ENCODE measurements at places on chromosomes 2 and 18.

DNA sequence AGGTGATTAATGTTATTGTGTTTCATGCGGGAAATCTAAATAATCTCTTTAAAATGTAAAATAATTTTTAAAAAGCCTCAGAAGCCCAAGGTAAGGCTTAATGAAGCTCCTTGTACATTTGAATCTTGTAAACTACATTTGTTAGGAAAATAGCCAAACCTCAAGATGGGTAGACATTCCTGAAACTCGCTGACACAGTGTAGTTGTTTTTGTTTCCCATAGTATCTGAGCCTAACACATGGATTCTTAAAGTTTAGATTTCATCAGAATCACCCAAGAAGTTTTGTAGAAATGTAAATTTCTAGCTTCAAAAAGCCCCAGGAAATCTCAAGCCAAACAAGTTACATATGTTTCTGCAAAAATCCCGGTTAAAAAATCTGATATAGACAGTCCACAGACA lies 1221.1 kb upstream of the ACVR2A start:
- no peak for DNase-seq

GRCh38 chr2:64326578-64327050 lies 127.3 kb upstream of the LGALSL start:
- no peak for DNase-seq

DNA sequence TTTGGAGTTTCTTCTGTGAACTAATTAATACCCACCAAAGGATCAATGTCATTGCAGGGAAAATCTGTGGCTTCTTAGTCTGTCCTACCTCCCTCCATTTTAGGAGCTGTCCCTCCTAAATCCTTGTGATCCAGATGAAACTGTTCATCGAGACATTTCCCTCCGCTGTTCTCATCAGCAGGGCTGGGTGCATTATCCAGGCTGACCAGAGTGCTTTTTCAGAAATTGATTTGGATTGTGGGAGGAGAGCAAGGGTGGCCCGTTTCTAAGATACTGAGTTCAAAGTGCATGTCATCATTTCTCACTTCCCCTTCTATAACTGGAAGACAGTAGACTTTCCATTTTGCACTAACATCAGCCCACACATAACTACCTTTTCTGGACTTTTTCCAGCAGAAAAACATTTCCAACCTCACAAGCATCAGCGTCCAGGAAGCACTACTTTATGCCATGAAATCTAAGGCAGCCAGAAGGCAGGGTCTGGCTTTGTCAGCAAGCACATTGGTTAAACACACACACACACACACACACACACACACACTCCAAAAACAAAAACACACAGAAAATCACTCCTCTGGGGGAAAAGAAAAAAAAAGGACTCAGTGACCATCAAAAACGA lies 94.1 kb downstream of the ANKRD44 start:
- DNase-seq, result no peak

DNA sequence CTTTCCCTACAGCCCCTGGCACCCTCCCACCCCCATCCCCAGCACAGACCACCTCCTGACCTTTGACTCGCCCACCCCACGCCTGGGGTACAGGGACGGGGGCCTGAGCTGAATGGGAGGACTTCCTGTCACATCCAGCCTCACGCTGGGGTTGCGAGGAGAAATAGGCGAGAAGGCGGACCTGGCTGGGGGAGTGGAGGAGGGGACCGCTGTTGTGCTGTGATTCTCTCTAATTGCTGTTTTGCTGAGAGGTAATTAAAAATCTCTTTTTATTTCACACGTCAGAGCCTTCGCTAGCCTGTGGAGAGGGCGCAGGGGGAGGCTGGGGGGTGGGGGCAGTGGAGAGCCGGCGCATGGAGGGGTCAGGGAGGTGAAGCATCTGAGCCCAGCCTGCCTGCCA lies 9.7 kb upstream of the ECEL1 start:
- DNase-seq, result no peak

DNA sequence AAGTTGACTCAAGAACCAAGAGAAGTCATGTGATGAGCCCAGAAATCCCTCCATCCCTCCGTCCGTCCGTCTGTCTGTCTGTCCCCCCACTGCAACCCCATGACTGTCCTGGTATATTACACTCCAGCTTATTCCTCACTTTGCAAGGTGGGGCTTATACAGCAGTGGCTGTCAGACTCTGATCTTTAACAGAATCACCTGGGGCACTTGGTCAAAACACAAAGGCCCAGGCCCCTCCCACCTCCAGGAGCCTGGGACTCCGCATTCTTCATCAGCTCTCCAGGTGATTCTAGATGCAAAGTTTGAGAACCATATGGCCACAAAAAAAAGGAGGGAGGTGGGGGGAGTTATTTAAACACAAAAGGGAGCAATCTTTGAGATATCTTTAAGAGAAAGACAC lies 61.4 kb downstream of the MYO5B start:
- DNase-seq, result no peak

DNA sequence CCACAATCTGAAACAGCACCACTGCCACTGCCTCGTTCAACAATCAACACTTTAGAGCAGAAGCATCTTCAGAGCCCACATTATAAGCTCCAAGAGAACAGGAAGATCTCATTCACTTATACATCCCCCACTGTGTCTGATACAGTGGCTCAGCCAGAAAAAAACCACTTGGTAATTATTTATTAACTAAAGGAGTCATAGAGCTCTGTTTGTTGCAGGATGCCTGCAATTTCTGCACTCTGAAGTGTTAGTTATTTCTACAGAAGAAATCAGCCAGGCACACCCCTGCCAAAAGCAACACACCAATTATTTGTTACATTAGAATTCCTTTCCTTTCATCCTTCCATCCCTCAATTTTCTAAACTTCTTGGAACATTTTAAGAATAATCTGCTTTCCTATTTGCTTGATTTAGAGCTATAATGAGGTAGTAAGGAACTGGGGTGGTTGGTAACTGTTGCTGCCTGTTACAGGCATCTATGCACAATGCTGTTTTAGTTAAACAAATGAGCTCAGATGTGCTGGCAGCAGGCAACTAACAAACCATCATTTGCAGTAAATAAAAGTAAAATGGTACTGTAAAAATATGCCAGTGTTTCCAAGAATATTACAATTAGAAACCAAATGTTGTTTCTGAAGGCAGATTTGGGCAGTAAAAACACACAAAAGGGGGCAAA lies 59.9 kb downstream of the DYM start:
- DNase-seq, result no peak

DNA sequence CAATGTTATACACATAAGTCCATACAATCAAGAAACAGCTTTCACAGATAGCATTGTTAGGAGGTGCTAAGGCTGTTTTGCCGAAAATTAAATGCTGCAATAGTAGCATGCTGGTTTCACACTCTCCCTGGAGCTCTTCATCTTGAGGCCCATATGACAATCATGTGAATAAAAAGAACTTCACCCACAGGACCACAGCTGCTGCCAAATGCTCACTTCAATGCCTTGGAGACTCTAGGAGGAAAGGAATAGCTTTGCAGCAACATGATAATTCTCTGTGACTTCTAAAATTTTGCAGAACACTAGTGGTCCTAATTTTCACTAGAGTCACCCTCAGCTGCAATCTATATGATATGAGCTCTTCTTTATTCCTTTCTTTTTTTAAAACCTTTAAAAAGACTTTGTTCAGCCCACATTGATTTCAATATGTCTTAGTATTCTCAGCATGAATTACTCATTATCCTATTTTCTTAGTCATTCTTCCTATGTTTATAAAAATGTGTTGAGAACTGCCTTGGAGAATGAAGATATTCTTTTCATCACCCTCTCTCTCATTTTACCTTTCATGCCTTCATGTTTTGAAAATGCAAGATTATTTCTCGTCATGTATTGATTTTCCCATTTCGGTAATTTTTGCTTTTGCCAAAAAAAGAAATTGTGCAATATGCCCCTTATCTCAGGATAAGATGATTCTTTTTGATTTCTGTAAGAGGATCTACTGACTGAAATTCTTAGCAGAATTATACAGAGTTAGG lies 108.2 kb downstream of the PDE1A start:
- DNase-seq, result no peak

DNA sequence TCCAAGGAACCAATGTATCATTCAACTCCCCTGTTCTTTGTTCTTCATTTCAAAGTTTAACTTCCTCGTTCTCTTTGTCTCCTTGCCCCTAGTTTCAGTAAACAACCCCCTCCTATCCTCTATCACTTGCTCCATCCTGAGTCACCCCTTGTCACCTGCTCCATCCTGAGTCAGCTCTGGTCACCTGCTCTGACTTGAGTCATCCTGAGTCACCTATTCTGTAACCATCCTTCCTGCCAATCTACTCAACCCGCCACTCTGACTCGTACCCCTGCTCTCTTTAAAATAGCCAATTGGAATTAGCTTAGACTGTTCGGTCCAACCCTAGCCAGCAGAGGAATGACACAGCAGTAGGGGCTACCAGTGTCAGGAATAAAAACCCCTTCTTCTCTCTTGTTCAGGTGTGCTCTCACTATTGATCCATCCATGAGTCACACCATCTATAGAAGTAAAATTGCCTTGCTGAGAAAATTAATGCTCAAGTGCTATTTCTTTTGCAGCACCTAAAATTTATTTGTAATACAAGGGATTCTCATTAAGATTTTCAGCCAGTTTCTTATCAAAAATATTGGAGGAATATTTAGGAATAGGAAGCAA lies 326.8 kb downstream of the AKAIN1 start:
- no peak for DNase-seq

DNA sequence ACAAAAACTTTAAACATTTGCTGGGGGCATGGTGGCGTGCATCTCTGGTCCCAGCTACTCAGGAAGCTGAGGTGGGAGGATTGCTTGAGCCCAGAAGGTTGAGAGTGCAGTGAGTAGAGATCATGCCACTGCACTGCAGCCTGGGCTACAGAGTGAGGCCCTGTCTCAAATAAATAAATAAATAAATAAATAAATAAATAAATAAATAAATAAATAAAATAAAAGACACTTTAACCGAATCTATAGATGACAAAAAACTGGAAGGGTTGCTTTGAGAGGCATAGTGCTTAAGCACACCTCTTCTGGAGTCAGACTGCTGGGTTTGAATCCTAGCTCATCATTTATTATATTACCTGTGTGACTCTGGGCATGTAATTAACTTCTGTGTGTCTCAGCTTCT lies 21.2 kb upstream of the CHN1 start:
- DNase-seq, result no peak

GRCh38 chr2:169397697-169398096 lies 35.4 kb upstream of the LRP2 start:
- DNase-seq, result no peak

- DNase-seq, result no peak
These were observed 108.8 kb upstream of the SLC1A4 start for GRCh38 chr2:64880193-64880951.

DNA sequence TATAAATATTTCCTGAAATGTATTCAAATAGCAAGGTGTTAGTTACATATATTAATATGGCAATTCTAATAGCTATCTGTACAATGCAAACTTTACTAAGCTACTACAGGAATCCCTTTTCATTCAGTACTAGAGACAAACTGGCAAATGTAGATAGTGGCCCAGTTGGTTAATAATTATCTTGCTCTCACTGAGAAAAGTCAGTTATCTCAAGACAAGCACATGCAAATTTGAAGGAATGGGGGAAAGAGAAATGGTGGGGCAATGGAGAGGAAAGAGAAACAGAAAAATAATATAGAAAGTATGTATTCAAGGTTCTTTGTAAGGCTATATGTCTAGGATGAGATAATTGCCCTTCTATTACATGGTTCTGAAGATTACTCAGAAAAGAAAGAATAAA lies 280.0 kb downstream of the FIGN start:
- DNase-seq, result no peak

DNA sequence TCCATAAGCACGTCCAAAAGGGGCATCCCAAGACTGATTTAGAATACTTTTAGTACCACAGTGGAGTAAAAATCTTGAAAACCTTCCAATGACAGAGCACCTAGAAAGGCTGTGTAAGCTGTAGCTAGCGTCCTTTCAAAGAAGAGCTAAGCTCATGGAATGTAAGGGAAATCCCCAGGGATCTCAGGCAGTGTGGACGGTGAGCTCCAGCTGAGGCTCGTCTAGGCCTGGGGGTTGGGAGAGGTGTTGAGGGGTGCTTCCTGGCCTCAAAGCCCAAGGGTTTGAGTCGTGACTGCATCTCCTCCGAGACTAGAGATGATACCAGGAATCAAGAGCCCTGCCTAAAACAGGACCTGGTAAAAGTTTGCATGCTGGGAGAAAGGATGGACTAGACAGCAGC lies 7.6 kb downstream of the CTIF start:
- no peak for DNase-seq

GRCh38 chr2:132414081-132414480 lies 2.5 kb upstream of the GPR39 start:
- DNase-seq, result no peak

Measured in omental fat pad (tissue), 4 donors.